ENCODE measurements at places on chromosomes 16 and 17. TPM values are rescaled to one million over a fixed set of nuclear protein-coding genes. Genes with fewer than 3 reads are reported as not detected.

AGRP gene
- not detected for polyA plus RNA-seq

CENPN gene
- 2.9 TPM for polyA plus RNA-seq

IGSF6 gene
- polyA plus RNA-seq: 0.13 TPM

CCL22 gene
- polyA plus RNA-seq: not detected

DRC3 gene
- polyA plus RNA-seq: not detected

KIF2B gene
- polyA plus RNA-seq: not detected

MAZ gene
- polyA plus RNA-seq: 40.3 TPM

RCVRN gene
- not detected for polyA plus RNA-seq

C16orf86 gene
- polyA plus RNA-seq: 4.1 TPM

CDH5 gene
- not detected for polyA plus RNA-seq

OTOA gene
- polyA plus RNA-seq: not detected

RNF222 gene
- 0.14 TPM for polyA plus RNA-seq

CNTD1 gene
- 0.22 TPM for polyA plus RNA-seq

ITGA2B gene
- polyA plus RNA-seq: not detected

KRTAP4-1 gene
- not detected for polyA plus RNA-seq

CNGB1 gene
- polyA plus RNA-seq: not detected

ZNF624 gene
- 3.2 TPM for polyA plus RNA-seq

TPSG1 gene
- polyA plus RNA-seq: not detected

CCL18 gene
- polyA plus RNA-seq: not detected

NPIPA7 gene
- not detected for polyA plus RNA-seq

CARHSP1 gene
- 57.2 TPM for polyA plus RNA-seq

MPV17L gene
- not detected for polyA plus RNA-seq

PLLP gene
- polyA plus RNA-seq: 1.6 TPM

ZNF423 gene
- polyA plus RNA-seq: not detected

NPIPB2 gene
- not detected for polyA plus RNA-seq

KRTAP9-2 gene
- not detected for polyA plus RNA-seq

MYOCD gene
- polyA plus RNA-seq: not detected

UTS2R gene
- not detected for polyA plus RNA-seq

ACSM3 gene
- 5.9 TPM for polyA plus RNA-seq

C16orf74 gene
- 16.5 TPM for polyA plus RNA-seq

DNAAF1 gene
- polyA plus RNA-seq: 1.2 TPM

CPNE7 gene
- polyA plus RNA-seq: 5.7 TPM

NAGS gene
- 1.7 TPM for polyA plus RNA-seq

MTSS2 gene
- polyA plus RNA-seq: not detected

CHRNE gene
- 0.08 TPM for polyA plus RNA-seq

KRTAP2-3 gene
- not detected for polyA plus RNA-seq

MPG gene
- polyA plus RNA-seq: 58.1 TPM

USP32 gene
- polyA plus RNA-seq: 2.6 TPM

SLFN14 gene
- polyA plus RNA-seq: 0.18 TPM

MAP2K3 gene
- 48.5 TPM for polyA plus RNA-seq

TNS4 gene
- polyA plus RNA-seq: 0.18 TPM

PLEKHH3 gene
- polyA plus RNA-seq: 0.16 TPM

GRAPL gene
- 1.5 TPM for polyA plus RNA-seq

TP53TG3C gene
- not detected for polyA plus RNA-seq

CHST5 gene
- not detected for polyA plus RNA-seq

RAB11FIP4 gene
- polyA plus RNA-seq: 8.3 TPM

SRL gene
- polyA plus RNA-seq: not detected

ABCC12 gene
- polyA plus RNA-seq: not detected

BANP gene
- polyA plus RNA-seq: 10.7 TPM

SARM1 gene
- 9.7 TPM for polyA plus RNA-seq
